ENCODE measurements at places on chromosomes 3 and 15.

DNA sequence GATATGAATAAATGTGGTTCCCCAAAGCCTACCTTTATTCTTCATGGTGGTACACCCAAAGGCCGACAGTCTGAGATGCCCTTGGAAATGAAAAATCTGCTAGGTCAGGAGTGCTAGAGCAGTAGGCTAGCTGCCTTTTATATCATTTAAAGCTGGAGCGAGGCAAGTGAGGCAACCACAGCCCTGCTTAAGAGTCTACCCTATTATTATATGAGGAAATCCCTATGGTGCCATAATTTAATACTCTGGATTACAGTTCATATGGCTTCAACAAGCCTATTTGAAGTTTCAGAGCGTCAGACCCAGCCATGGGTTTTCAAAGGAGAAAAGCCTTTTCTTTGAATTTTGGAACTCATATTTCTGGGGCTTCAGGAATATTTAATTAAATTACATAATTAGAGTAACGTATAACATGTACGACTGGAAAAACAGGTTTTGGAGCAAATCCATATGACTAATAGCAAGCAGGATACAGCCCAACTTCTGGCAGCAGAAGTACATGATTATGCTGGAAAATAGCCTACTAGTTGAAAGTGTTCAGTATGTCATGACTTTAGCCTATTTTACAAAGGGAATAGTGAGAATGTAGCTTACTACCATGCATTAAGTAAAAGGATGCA, 18.0 kb upstream of the SLTM start:
- DNase-seq = peak; percentile 74

GRCh38 chr3:67437789-67438188, 216.6 kb downstream of the SUCLG2 start:
- DNase-seq = no peak

DNA sequence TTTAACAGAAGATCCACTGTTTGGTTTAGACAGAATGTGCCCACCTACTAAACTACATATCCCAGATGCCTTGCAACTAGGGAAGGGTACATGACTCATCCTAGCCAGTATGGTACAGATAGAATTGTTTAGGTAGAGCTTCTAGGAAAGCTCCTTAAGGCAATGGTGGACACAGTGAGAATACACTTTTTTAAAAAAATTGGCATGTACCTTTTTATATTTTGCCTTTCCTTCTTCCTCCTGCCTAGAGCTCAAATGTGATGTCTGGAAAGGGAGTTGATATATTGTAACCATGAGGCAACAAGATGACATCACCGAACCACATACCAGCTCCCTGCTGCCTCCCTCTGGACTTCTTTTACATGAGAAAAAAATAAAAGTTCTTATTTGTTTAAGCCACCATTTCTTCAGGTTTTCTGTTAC, 14.4 kb upstream of the C3orf80 start:
- peak; percentile 71 for DNase-seq

GRCh38 chr3:150404023-150404422, 4.1 kb upstream of the TSC22D2 start:
- no peak for DNase-seq

DNA sequence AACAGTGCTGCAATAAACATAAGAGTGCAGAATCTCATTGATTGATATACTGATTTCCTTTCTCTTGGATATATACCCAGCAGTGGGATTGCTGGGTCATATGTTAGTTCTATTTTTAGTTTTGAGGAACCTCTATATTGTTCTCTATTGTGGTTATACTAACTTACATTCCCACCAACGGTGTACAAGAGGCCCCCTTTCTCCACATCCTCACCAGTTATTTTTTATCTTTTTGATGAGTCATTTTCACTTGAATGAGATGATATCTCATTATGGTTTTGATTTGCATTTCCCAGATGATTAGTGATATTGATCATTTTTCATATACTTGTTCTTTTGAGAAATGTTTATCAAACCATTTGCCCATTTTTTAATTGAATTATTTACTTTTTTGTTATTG, 12.4 kb upstream of the IREB2 start:
- DNase-seq = no peak
